NCI-H146 (cell line): ENCODE measurements at places on chromosomes 2 and 18.

DNA sequence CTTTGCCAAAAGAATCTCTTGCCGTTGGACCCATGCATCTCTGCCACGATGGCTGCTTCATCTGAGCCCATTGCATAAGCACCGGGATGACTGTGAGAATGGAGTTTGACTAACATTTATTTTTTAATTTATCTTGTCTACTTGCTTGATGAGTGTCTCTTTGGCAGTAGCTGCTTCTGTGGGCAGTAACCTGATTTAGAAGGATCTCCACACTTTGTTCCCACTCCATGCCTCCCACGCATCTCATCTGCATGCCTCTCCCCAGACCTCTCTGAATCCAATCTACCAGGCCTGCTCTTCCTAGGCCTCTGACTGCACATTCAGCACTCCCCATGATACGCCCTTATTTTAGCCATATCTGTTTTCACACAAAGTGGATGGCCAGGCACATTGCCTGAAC lies 23.7 kb upstream of the TMX3 start:
- no peak for DNase-seq

GRCh38 chr2:28452534-28453081 lies 43.3 kb upstream of the PLB1 start:
- peak; percentile 11 for DNase-seq

- no peak for DNase-seq
Measured at GRCh38 chr2:22942441-22942840, 442.5 kb upstream of the KLHL29 start.

- DNase-seq, result no peak
Measured at GRCh38 chr2:38438133-38438882, 61.2 kb upstream of the ATL2 start.

- peak; percentile 29 for DNase-seq
Measured at GRCh38 chr2:119826370-119826961, 66.7 kb downstream of the PTPN4 start.

- DNase-seq, result no peak
Measured at GRCh38 chr18:57576316-57576715, 10.2 kb downstream of the FECH start.

- peak; percentile 92 for DNase-seq
Measured at GRCh38 chr2:200525882-200526651, at the start of gene SGO2. TSS of gene SGO2 (plus strand) at chr2:200526207. CDS start at chr2:200532976, 6,769 bp downstream.

DNA sequence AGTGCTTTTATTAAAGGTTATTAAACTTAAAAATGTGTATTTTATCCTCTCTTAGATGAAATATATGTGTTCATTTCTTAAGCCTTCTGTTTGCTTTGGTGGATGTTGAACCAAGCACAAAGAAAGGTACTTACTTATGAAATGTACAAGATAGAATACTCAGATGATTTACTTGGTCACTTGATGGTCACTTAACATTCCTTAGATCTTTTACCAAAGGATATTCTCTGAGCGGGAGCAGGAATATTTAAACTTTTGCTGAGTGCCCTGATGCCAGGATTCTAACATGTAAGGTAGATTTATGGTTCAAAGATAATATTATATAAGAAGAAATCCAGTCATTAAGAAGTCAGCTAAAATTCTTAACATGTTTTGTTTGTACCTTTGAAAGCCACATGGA lies 193.5 kb upstream of the ZEB2 start:
- DNase-seq, result no peak

DNA sequence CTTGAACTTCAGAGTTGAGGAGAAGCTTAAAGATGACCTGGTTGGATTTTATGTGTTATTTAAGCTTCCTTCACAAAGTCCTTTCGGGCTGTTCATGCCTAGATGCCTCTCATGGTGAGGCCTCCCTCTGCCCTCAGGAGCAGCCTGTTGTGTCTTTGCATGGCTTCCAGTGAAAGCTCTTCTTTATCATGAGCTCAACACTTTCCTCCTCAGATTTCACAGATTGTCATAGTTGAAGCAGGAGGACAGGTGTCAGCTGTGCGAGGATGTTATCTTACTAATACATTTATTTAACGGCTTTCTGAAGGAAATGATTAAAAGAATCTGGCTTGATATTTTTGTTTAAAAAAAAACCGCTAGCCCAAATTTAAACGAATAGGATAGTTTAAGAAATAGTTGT lies 48.8 kb upstream of the ITSN2 start:
- DNase-seq, result peak; percentile 17

GRCh38 chr2:108588070-108588668 lies 53.9 kb downstream of the LIMS1 start:
- DNase-seq, result no peak

- DNase-seq, result no peak
Measured at GRCh38 chr2:229901819-229902218, 20.0 kb downstream of the TRIP12 start.

GRCh38 chr2:66414896-66415295 lies 20.0 kb upstream of the MEIS1 start:
- DNase-seq, result no peak

DNA sequence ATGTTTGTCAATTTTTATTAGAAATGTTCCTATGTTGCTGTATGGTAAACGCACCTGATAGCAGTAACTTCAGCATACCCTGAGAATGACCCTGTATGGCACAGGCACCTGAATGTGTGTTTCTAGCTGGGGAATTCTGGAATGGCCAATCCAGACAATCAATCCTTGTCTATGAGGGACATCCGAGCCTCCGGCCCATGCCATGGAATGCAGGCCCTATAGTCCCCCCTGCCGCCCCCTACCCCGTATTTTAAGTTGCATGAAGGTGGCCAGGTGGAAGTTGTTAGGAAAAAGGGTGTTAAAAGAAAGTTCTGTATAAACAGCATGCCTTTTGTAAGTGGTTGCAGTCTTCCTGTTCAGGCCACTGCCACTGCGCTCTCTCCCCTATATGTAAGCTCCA lies 595.9 kb downstream of the DSC3 start:
- DNase-seq, result no peak

GRCh38 chr2:167508709-167509108 lies 620.4 kb downstream of the XIRP2 start:
- no peak for DNase-seq

GRCh38 chr18:58025733-58026132 lies 18.3 kb upstream of the NEDD4L start:
- DNase-seq, result no peak

DNA sequence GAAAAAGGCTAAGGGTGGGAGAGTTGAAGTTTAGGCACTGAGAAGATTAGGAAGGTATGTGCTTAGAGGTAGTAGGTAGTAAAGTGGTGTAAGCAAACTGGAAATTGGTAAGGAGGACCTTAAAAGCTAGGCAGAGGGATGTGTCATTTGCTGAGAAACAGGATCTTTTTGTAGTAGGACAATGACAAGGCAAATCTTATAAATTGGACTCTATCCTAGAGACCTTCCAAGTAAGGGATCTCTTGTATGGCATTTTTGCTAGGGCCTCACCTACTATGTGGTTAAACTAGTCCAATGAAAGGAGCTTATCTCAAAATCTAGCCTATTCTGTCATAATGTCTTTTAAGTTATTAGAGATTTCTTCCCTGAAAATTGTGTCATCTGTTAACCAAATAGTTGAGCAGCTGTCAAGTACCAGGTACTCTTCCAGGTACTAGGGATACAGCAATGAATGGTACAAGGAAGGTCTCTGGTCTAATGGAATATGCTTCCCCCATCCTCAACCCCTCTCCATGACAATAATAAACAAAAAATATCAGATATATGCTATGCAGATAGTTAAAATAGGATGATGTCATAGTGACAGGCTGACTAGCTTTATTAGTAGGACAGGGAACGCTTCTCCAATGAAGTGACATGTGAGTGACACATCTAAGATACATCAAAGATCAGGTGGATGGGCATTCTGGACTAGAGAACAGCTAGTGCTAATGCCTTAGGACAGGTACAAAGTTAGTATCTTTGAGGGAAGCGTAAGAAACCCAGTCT lies 17.7 kb downstream of the RIOK3 start:
- DNase-seq, result no peak

DNA sequence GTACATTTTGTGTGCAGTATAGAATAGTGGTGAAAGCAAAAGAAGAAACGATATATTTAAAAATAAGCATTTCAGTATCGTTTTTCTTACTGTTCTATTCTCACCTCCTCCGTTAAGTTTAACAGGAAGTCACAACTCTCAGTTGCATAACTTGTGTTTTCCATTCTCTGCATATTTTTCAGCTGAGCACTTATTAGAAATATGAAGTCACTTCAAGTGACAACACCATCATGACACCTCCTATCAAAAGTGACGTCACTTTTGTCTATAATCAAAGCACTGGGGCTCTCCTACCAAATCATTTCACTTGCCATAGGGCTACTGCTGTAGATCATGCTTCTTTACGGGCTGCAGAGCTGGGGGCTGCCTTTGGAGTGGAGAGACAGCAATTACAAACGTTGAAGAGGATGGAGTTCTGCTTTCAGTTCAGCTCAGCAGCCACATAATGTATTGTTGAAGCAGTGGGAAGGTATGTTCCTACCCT lies 36.3 kb downstream of the STAT4 start:
- DNase-seq, result no peak

DNA sequence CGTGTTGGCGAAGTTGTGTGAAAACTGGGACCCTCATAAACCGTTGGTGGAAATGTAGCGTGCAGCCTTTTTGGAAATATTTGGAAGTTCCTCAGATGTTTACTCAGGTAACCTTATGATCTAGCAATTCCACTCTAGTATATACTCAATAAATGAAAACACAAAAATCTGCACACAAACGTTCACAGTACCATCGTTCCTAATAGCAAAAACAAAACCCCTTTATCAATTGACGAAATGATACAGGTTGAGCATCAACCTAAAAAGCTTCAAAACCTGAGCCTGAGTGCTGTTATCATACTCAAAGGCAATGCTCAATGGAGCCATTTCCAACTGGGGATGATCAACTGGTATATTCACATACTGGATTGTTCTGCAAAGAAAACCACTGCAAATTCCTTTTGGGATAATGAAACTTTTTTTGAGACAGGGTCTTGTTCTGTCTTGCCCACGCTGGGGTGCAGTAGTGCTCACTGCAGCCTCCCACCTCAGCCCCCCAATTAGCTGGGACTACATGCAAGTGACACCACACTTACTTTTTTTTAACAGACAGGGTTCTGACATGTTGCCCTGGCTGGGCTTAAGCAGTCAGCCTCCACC lies 777 bp upstream of the C18orf32 start:
- no peak for DNase-seq

- DNase-seq, result no peak
Measured at GRCh38 chr2:228369400-228370031, 188.0 kb upstream of the SPHKAP start.

DNA sequence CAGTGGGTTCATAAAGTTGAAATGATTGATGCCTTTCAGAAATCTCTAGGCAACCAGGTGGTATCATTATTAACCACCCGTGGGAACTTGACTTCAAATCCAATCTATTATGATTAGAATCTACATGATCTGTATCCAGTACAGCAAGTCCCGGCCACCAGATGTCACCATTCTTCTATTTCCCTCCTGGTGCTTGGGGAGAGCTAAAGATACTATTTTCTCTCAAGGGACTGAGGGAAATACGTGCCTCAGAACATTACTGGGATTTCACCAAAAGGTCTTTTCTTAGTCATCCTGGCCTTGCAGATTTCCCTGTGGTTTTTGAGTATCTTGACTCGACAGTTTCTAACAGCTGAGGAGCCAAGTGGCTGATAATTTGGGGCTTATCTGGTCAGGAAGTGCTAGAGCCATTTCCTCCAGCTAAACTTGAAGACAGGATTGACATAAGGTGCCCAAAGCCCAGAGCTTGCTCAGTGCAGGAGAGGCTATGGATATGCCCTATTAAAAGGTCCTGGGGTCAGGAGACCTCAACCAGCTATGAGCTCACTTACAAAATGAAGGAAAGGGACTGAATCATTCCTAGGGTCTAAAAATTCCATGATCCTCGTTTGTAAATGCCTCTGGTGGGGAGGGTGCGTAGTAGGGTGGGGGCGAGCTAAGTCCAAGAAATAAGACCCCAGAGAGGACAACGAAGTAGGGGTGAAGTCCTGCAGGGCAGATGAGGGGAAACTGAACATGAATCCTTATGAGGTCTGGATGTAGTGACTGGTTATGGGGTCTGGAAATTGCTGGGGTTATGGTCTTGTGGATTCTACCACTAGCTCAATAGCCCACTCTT lies 135.4 kb upstream of the MGAT5 start:
- peak; percentile 90 for DNase-seq

DNA sequence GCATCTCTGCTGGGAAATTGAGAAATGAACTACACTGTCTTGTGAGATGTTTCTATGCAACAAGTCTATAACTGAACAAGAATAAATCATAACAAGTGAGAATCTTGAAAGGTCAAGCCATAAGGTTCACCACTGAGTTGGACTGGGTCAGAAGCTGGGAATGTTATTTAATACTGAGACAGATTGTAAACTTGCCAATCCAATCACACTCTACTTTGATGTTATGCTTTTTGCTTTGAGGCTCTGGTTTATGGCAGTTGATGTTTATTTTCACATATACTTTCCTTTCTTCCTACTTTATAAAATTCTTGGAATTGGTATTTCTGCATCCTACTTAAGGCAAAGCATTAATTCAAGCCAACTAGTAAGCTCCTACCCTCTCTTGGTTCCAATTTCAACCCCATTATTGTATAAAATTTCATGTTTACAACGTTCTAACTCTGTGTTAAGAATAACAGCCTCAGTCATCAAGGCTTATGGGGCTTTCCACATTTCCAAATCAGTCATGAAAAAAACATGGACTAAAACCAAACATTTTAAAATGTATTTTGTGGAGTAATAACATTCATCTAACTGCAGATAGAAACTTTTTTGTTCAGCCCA lies 533.4 kb downstream of the NYAP2 start:
- no peak for DNase-seq

- no peak for DNase-seq
Measured at GRCh38 chr18:48803518-48803917, 147.2 kb downstream of the SMAD7 start.

DNA sequence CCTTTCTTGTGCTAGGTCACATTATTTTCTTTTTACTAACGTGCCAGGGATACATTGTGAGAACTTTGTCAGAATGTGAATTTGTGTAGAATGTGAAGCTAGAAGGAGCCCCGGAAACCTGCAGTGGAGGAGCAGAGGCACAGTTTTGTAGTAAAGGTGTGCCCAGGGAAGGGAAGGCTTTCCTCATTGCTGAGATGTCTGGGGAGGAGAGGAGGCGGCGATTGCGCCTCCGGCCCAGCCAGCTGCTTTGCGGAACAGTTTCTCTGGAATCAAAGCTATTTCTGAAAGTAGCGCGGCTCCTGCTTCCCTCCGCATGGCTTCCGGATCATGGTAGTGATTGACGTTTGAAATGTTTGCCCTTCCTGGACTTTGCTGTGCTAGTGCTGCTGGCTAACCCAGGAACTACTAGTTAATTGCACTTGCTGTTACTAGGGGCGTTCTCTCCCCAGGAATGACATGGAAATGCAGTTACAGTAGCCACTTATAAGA lies 83.1 kb upstream of the RBM44 start:
- DNase-seq, result no peak

GRCh38 chr18:79405781-79406575 lies 10.2 kb downstream of the NFATC1 start:
- DNase-seq, result no peak

DNA sequence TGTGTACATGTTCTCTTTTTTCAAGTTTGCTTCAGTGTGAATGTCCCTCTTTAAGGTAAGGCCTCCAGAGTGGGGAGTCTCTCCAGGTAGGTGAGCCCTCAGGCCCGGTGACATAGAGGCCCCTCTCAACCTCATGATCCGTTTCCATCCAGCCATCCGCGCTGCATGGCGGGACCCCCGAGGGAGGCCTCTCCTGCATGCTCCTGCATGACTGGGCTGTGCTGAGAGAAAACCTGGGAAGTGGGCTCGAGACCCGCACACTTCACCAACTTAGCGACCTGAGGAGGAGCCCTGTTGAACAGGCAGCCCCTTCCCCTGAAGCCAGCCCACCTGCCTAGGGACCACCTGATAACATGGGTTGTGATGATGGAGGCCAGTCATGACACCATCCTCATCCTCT lies 131.3 kb upstream of the EPAS1 start:
- DNase-seq, result no peak
